H1 (cell line): ENCODE measurements at places on chromosomes 13 and 19.

DNA sequence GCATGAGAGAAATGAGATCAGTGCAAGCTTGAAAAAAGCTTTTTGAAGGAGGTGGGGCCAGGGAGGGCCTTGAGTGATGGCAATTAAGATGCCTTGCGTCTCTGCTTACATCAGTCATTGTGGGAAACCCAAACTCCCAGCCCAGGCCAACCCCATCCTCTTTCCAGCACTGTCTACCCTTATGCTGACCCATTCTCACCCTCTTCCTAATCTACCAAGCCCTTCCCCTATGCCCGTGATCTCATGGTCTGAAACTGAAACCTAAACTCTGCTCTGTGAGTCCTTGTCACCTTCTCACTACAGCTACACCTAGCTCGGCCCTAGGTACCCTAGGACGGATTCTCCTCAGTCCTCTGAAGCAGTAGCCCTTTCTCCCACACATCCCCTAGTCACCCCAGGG is 36.0 kb upstream of the SERP2 start:
- no peak for DNase-seq

GRCh38 chr13:74090397-74090796 is 43.8 kb downstream of the KLF12 start:
- DNase-seq = no peak

DNA sequence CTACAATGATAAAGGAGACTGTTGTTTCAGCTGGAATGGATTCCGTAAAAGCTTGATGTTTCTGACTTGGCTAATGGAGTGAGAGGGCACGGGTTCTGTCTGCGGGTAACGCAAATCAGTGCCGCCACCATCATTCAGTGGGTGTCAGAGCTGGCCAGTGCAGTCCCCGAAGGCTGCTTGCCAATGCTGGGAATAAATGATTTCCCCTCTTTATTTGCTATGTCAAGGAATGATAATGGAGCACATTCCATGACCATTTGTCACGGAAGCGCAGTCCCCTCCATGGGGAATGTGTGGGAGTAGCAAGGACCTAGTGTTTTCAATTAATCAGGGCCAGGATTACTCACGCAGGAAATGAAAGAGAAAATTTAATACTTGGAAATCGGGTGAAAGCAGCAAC is 899.3 kb downstream of the UQCRFS1 start:
- DNase-seq = no peak

DNA sequence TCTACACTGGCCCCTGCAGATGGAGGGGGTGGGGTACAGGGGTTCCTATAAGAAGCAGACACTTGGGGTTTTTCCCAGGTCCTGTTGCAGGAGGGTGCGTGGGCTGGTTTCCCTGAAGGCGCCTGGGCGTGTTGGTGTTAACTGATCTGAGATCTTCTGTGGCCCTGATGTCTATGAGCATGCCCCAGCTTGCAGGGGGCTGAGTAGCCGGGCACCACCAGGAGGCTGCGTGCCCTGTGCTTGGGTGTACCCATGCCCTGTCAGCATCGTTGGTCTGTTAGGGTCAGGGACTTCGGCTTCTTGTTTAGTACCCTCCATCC is 45.3 kb downstream of the CAPN12 start:
- no peak for DNase-seq
